T-helper 17 cell (primary cell): ENCODE measurements at places on chromosomes 2 and 18.

GRCh38 chr2:120576509-120577474 lies 158.9 kb upstream of the GLI2 start:
- DNase-seq, result no peak

GRCh38 chr2:45643095-45643494 lies 8.4 kb upstream of the PRKCE start:
- no peak for DNase-seq

DNA sequence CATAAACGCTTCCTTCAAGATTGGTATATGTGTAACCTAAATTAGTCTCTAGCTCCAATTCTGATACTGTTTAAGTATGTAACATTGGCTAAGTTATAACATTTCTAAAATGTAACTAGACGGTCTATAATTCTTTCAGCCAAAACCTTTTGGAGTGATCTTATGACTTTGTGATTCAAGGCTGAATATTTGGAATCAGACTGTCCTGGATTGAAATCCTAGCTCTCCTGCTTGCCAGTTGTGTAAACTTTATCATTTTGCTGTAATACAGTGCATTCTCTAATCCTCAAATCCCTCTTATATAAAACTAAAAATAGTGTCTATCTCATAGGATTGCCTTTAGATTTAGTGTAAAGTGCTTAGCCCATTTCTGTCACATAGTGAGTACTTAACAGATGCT lies 337.2 kb upstream of the KCNJ3 start:
- no peak for DNase-seq

GRCh38 chr2:173271135-173271534 lies 83.5 kb upstream of the CDCA7 start:
- no peak for DNase-seq

GRCh38 chr2:177296040-177296439 lies 31.5 kb upstream of the NFE2L2 start:
- no peak for DNase-seq

DNA sequence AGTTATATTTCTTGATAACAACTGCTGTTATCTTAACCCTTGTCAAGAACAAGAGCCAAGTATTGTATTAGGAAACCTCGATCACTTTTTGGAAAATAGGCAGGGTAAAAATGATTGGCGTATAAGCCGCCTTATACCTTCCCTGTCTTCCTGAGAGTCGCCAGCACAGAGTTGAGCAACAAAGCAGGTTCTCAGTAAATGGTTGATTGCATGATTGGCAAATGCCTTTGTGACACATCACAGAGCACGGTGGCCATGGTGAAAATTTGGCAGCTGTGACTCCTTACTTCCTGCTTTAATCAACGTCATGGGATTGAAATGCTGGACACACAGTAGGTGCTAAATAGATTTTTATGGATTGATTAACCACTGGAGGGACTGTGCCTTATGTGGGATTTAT lies 3.9 kb upstream of the KLHL29 start:
- no peak for DNase-seq

GRCh38 chr2:111191877-111192276 lies 71.2 kb downstream of the BCL2L11 start:
- no peak for DNase-seq

DNA sequence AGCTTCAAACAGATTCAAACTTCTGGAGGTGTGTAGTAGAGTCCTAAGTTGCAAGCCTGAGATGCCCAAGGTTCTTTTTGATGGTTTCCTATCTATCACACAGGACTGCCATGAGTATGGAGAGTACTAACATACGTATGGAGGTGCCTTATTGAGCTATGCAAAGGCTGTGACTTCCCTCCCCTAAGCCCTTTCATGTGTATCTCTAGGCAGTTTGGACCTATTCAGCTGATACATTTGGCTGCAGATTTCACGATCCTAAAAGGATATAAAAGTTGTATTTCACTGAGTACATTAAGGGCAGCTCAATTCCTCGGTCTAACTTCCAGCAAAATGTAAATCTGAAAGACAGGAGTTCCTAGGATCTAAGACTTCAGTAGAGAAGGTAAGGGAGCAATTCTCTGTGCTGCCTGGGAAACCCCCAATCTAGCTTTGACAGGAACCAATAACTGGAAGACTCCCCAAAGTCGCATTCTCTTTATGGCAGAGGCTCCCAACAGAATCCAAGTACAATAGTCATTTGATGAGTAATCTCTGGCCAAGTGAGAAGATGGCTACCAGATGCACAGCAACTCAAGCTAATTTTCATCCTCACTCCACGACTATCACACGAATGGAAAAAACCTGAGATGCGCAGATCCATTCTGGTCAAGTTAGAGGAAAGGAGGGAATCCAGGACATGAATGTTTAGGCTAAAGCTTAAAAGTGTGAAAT lies 83.8 kb downstream of the ATL2 start:
- DNase-seq, result no peak

DNA sequence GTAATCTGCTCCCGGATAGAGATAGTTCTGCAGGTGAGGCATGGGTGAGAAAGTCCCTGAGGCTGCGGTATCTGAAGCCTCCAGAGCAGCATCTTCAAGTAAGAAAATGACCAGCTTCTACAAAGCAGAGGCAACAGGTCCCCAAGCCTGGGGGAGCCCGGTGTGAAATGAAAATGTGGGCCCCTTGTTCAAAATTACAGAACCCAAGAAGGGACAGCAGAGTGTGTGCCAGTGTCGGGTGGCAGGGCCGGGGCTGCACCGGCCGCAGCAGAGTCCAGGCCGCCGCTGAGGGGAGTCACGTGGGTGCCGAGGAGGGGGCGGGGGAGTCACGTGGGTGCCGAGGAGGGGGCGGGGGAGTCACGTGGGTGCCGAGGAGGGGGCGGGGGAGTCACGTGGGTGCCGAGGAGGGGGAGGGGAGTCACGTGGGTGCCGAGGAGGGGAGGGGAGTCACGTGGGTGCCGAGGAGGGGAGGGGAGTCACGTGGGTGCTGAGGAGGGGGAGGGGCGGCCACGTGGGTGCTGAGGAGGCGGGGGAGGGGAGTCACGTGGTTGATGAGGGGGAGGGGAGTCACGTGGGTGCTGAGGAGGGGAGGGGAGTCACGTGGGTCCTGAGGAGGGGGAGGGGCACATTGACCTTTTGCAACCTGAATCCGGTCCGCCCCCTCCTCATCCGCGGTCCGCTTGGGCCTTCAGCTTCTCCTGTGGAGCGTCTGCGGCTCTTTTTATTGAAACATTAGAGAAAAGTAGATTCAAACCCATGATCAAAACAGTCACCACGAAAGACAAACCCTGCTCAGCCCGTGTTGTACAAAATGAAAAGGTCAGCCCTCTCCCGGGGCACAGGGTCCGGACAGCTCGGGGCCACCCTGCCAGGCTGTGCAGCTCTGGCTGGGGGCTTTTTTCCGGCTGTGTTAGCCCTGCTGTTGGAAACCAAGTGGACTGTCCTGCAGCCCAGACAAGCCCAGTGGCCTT lies 10.4 kb downstream of the COLEC11 start:
- no peak for DNase-seq

GRCh38 chr18:36195427-36196122 lies 8.3 kb downstream of the MOCOS start:
- no peak for DNase-seq

DNA sequence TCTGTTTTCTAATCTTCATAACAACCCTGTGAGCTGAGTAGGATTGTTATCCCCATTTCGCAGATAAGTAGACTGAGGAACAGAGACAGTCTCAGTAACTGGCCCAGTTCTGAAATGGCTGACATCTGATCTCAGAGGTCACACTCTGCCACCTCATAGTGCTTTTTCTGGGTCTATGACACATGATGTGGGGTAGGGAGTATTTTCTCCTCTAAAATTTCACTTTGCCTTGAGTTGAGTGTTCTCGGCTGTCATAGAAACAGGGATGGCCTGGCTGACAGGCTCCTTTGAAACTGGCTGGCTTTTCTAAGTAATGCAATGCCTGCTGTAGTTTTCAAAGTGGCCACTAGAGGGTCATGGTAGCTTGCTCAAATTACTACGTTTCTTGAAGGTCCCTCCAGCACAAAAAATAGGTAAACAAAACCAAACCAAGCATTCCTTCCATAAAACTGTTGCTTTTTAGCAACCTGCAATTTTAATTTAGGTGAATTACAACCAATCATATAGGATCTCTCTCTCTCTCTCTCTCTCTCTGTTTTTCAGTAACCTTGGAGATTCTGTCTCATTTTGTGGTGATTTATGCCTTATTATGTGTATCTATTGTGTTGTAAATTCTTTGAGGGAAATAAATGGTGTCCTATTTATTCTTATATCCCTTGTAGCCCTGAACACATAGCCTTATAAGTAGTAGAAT lies 84.2 kb upstream of the TTN start:
- no peak for DNase-seq

DNA sequence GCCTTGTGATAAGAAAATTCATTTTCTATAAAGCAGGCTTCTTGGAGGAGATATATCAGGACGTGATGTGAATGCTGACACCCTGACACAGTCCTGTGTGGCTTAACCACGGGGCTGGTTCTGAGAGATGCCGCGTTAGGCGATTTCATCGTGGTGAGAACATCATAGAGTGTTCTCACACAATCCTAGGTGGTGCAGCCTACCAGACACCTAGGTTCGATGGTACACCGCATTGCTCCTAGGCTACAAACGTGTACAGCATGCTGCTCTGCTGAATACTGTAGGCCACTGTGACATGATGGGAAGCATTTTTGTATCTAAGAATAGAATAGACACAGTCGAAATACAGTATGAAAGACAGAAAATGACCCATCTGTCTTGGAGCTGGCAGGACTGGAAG lies 82.5 kb downstream of the TNFRSF11A start:
- no peak for DNase-seq

- no peak for DNase-seq
Measured at GRCh38 chr2:202605174-202605573, 29.6 kb upstream of the FAM117B start.

- DNase-seq, result no peak
Measured at GRCh38 chr2:38075507-38076151, at the start of gene CYP1B1. CYP1B1 (minus strand) TSS chr2:38076151; CDS start chr2:38075388, 763 bp downstream.

DNA sequence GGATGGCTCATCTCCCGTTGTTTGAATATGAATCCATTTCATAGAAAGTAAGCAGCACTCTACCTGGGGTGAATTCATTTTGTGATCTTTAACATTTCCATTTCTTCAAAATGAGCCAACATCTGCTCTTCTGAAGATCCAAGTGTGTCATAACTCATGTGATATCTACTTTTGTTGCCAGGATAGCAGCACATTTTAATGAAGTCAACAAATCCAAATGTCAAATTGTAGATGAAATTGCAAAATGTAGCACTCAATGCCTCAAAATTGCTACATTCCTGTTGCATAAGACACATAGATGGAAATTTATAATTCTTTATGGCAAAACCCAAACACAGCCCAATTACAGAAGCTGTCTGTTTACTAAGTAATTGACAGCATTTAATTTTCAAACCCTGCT lies 360.7 kb downstream of the TMX3 start:
- DNase-seq, result no peak

GRCh38 chr2:120783371-120783791 lies 47.7 kb downstream of the GLI2 start:
- DNase-seq, result no peak

GRCh38 chr2:183993052-183993451 lies 605.3 kb upstream of the ZNF804A start:
- DNase-seq, result no peak

- DNase-seq, result peak; percentile 61
Measured at GRCh38 chr2:112187805-112188596, 49.8 kb downstream of the FBLN7 start.
